Urothelium cell line (cell line): ENCODE measurements at places on chromosomes 11 and 22.
A peak's percentile ranks its signal among the peaks of the same experiment; 100 is the strongest.

GRCh38 chr11:37984991-37985390 lies 1387.0 kb upstream of the RAG2 start:
- no peak for DNase-seq

DNA sequence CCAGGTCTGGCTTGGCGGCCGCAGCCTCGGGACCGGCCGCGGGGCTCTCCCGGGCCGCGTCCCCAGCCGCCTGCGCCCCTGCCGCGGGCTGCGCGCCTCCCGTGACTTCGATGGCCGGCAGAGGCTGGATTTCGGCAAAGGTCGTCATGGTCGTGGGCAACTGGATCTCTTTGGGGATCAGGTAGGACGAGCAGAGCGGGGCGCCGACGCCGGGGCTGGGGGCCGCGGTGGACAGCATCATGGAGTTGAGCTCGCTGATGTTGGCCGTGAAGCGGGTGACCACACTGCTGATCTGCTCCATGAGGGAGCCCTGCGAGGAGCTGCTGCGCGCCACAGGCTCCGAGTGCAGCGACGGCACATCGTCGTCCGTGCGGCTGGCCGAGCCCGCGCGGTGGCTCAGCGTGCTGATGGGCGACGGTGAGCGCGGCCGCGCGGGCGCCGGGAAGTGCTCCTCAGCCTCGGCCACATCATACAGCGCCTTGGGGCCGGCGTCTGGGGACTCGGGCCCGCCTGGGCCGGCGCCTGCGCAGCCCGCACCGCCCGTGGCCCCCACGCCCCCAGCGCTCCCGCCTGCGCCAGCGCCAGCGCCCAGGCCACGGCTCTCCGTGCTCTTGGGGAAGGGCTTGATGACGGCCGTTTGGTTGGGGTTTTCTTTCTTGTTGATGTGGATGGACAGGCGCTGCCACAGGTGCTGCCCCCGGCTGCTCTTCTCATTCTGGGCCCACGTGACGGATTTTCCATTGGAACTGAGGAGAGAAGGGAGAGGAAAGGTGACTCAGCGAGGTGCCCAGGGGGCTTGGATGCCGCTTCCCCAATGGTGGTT lies 171.4 kb upstream of the CTSC start:
- DNase-seq: no peak

- DNase-seq: no peak
These were observed 84.6 kb upstream of the PARVA start for GRCh38 chr11:12292766-12293165.

- no peak for DNase-seq
These were observed 152.9 kb downstream of the CACNA1I start for GRCh38 chr22:39723463-39723862.

DNA sequence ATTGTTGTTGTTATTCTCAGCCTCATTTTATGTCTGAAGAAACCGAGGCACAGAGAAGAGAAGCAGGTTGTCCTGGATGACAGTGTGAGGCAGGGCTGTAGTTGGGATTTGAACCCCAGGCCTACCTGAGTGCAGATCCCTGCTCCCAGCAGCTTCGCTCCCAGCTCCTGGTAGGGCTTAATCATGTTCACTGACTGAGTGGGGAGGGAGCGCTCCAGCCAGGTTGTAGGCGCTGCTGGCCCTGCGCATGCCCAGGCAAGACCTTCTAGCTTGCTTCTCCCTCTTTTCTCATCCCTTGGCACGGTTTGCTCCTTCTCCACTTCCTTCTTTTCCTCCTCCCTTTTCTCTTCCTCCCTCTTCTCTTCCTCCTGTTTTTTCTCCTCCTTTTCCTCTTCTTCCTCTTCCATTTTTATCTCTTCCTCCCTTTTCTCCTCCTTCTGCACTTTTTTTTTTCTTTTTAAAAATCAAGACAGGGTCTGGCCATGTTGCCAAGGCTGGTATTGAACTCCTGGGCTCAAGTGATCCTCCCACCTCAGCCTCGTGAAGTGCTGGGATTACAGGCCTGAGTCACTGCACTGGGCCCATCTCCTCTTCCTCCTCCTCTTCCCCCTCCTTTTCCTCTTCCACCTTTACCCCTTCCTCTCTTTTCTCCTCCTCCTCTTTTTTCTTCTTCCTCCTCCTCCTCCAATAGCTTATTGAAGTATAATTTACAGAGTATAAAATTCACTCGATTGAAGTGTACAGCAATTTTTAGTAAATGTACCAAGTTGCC lies 109.3 kb downstream of the KIAA1671 start:
- no peak for DNase-seq

GRCh38 chr11:65445604-65446445 lies 23.2 kb downstream of the NEAT1 start:
- DNase-seq: no peak

DNA sequence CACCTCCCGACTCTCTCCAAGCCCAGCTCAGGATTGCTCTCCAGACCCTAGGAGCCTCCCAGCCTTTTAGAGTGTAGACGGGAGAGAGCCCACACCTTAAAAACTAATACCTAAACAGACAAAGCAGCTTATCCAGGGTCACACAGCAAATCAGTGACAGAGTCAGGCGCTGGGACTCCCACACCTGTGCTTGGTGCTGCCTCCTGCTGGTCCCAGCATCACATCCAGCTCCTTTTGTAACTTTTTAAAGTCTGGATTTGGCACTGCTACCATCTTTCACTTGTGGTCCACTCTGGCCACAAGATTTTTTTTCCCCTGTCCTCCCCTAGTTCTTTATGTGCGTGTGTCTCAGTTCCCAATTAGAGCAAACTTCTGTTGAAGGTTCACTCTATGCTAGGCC lies 4.7 kb downstream of the ANO1 start:
- DNase-seq: no peak

DNA sequence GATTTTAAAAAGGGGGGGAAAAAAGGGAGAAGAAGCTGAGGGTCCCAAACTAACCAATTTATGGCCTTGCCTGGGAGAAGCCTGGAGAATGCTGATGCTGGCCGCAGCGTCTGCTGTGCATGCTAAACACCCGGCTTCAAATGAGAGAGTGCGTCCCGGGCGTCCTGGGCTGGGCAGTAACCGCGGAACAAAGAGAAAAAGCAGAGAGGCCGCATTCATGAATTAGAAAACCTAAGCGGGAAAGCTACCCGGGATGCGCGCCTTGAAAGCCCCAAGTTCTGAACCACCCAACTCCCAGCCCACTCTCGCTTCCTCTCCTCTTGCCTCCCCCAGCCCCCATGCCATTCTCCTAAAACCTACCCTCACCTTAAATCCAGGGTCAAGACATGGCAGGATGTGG lies 6.5 kb downstream of the MN1 start:
- no peak for DNase-seq

DNA sequence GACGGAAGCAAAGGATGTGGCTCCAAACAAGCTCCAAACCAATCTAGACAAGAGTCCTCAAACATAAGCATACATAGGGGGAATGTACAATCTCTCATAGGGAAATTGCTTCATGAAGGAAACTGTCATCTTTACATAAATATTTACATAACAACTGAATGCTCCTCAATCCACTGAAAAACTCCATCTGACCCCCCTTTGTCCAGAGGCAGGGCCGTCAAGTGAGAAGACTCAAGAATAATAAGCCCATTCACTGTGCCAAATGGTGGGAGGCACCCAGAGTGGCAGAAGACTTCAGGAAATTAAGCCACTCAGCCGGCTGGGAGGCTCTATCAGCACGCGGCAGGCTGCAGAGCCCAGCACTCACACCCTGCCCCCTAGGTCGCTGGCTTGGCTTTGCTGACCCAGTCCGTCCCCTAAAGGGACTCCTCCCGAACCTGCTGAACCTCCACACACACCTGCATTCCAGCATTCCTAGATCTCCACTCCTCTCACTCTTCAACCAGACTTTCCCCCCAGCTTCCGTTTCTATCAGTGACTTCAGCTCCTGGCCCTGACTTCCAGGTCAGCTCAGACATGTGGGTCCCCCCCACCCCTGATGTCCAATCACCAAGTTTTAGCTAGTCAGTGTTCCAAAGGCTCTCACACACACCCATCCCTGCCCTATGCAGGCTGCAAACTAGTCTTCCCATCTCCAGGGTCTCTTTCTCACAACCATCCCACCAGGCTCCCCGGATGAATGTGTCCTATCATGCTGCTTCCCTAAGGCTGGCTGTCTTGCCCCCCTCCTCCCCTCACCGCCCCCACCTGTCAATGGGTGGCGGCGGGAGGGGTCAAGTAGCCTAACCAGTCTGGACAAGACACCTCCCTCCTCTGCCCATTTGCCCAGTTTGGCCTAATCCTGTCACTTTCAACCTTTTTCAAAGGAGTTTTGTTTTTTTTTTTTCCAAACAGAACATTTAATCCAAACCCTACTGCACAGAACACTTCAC lies 11.3 kb downstream of the VPS37C start:
- no peak for DNase-seq

GRCh38 chr11:2088746-2089535 lies 50.2 kb downstream of the IGF2 start:
- no peak for DNase-seq

DNA sequence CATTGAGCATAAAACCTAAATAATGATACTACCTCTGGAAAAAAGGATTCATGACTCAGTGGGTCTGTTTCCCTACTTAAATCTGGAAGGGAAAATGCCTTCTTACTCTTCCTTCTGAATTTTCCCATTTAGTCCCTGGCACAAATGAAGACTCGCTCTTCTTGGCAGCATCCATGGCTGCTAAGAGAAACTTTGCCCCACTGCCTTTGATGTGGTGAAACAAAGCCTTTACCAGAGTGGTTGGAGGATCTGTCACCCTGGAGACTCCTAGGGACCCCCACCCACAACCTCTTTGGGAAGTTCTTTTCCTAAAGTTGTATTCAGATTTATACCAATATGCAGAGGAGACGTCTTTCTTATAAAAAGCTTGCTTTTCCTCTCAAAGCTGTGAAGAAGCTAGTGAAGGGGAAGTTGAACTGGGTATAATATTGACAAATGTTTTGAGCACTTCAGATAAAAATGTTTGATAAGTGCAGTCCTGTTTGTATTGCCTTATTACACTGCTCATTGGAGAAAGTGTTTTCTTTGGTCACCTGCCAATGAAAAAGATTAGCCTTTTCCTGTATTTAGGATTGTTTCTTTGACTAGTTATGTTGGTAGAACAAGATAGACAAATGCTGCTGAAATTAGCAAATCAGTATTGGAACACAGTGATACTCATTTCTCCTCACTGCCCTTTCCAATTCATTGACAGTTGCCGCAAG lies 77.3 kb downstream of the ARFGAP2 start:
- DNase-seq: no peak

- DNase-seq: no peak
These were observed 36.4 kb downstream of the PIWIL4 start for GRCh38 chr11:94603587-94603986.

DNA sequence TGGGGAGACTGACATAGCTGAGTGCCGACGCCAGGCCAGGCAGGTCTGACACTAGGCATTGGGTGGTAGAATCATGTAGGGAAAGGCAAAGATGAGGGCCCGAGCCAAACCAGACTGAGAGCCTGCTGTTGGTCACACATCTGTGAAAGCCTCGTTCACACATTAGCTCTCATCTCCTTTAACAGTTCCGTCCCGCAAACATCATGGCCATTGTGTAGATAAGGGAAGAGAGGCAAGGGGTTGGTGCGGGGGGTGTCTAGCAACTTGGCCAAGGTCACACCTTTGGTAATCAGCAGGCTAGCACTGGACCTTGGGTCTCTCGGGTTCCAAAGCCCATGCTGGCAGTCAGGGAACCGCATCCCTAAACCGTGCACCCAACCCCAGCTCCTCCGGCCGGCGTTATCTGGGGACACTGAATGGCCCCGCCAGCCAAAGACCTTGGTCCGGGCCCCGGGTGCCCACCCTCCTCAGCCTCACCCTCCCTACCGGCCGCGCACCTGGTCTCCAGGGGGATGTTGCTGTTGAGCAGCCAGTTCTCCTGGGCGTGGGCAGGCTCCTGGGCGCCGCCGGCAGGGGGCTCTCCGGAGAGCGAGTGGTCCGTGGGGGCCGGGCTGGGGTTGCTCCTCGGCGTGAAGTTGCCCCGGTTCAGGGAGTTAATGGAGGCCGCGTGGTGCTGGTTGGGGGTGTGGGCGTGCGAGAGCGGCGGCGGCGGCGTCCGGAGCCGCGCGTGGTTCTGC lies 328.3 kb upstream of the NARS2 start:
- DNase-seq: peak; percentile 59

- no peak for DNase-seq
These were observed 215.1 kb downstream of the TMEM135 start for GRCh38 chr11:87252869-87253268.

DNA sequence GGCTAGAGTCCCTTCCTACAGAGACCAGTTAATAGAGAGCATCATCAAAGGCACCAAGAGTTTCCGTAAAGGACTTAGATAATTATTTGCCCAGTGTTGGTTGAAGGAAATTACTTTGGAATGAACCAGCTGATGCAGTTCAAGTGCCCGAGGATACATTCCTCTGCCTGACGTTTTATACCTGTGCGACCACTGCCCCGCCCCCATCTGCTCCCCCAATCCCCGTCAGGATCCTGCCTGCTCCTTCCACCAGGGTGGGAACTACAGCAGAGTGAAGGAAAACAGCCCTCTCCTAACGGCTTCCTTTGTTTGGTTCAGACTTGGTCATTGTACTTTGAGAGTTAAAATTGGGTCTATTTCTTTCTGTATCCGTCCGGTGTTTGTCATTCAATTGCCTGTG lies 761.5 kb downstream of the NTM start:
- no peak for DNase-seq
